PC-3 (cell line): ENCODE measurements at places on chromosomes 2 and 18. TPM values are rescaled to one million over a fixed set of nuclear protein-coding genes. Genes with fewer than 3 reads are reported as not detected.
A peak's percentile ranks its signal among the peaks of the same experiment; 100 is the strongest.

DNA sequence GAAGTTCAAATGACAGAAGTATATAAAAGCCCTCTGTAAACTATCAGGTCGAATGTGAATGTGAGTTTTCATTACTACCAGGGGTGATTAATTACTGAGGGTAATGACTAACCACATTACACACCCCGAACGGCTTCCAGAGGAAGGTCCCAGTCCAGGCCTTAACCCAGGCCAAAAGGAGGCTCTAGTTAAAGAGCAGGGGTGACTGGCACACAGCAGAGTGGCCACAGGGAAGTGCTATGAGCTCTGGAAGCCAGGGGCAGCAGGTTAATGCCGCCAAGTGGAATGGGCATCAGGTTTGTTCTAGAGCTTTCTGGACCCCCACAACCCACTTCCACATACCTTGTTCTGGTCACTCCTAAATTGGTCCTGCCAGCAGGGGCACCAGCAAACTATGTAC, 87.7 kb downstream of the BCL11A start:
- no peak for DNase-seq

DNA sequence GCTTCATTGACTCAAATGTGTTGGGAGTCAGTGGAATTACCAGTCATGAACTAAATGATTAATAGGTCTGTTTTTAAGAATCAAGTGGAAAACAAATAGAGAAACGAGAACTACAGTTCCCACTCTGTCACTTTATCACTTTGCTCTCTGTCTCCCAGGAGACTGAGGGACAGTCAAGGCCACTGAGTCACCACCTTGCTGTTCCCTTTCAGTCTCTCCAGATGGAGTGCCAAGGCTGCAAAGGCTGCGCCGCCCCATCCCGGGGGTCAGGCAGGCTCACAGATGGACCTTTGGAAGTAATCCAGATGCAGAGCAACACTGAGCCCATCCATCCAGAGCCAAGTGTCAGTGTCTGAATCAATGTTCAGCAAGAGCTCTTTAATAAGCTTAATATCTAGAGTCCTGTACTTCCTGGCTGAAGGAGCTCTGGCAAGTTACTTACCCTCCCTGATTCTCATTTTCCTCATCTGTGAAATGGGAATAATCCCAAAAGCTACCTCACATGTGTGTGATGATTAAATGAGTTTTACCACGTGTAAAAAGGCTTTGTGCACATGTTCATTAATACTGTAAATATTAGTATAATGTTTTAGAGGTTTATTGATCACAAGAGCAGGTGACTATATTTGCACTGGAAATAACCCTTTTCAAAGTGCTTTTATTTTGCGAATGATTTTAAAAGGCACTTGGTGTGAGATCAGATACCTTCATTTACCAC, 43.0 kb upstream of the EFEMP1 start:
- no peak for DNase-seq

- DNase-seq, result no peak
Observed at GRCh38 chr2:149034406-149034805, 4.1 kb upstream of the LYPD6B start.

- no peak for DNase-seq
Observed at GRCh38 chr2:134738141-134738870, 19.5 kb upstream of the TMEM163 start.

DNA sequence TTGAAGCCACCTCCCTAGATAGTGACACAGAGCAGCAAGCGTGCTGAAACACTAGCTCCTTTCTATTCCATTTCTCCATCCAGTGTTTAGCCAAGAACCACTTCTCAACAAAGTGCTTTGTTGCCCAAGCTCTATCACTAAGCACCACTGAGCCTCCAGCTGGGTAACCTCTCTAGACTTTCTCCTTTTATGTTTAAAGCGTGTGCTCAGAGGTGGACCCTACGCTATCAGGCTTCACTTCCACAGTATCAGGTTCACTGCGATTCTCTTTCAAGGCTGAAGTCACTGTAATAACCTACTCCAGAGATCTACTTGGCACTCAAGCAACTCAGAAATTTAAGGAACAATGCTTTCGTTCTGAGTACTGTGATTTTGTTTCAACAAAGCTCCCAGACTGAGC, 197.9 kb downstream of the LNPK start:
- no peak for DNase-seq

SIX2 gene
- 26.8 and 27.9 TPM in 2 replicates for total RNA-seq

DNA sequence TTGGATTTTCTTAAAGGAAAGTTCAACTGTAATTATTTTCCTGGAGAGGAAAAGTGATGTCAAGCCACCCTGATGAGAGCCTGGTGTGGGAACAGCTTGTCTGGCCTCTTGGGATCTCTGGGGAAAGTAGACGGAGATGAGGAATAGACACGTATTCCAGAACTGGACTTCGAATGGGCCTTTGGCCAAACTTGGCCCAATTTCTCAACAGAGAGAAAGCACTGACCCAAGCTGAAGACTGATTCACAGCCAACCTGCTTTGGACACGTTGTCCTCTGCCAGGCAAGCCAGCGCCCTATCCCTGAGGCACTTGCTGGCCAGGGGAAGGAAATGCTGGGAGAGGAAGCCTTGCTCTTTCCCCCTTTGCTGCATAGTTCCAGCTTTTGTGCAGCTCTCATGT, 70.8 kb upstream of the CTAGE1 start:
- DNase-seq, result no peak

DNA sequence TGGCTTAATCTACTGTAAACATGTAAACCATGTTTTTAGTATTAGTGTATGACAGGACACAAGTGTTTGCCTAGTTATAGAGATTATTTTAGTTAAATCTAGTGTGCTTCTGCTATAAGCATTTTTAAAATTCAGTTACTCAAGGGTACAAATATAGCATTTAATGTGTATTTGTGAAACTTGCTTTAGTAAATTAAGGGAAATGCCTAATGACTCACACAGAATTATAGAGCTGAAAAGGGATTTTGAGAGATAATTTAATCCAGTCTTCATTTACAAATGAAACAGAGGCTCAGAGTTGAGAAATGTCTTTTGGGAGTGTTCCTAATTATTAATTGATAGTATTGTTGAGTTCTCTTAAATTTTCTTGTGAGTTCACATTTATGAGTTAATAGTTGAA, 8.2 kb downstream of the ACTR3 start:
- no peak for DNase-seq

- DNase-seq, result no peak
Observed at GRCh38 chr2:30716123-30716900, 90.9 kb downstream of the CAPN13 start.

SCN3A gene
- 0.07 and 0.12 TPM in 2 replicates for total RNA-seq

DNA sequence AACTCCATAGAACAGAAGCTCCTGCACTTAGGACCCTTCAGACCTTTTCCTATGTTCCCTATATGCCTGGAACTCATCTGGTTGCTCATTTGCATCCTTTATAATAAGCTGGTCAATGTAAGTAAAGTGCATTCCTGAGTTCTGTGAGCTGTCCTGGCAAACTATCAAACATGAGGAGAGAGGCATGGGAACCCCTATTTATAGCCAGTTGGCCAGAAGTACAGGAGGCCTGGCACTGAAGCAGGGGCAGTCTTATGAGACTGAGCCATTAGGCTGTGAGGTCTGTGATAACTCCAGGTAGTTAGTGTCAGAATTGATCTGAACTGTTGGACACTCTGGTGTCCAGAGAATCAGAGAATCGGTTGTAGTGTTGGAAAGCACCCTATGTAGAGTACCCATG, 88.4 kb downstream of the EHD3 start:
- DNase-seq, result no peak

SLC5A7 gene
- 0.06 TPM in 1 of 2 replicates, not detected in the other for total RNA-seq

DNA sequence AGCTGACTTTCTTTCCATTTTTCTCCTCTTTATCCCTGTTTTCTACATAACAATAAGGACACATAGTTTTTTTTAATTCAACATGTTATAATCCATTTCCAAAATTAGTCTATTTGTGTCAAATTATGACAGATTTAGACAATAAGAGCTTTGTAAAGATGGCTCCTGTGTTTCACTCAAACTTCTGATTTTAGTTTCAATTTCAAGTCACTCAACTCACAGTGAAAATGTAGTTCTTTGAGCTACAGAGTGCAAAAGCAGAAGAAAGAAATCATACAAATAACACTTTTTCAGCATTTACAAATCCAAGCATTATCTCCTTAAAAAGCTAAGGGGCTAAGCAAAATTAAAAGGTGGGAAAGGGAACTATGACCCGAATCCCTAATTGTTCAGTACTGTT, 340.7 kb upstream of the TRIB2 start:
- no peak for DNase-seq

GRCh38 chr2:220628252-220628651, 943.9 kb downstream of the EPHA4 start:
- DNase-seq, result no peak

SKA1 gene
- total RNA-seq, result 11.6 and 17.2 TPM in 2 replicates

DNA sequence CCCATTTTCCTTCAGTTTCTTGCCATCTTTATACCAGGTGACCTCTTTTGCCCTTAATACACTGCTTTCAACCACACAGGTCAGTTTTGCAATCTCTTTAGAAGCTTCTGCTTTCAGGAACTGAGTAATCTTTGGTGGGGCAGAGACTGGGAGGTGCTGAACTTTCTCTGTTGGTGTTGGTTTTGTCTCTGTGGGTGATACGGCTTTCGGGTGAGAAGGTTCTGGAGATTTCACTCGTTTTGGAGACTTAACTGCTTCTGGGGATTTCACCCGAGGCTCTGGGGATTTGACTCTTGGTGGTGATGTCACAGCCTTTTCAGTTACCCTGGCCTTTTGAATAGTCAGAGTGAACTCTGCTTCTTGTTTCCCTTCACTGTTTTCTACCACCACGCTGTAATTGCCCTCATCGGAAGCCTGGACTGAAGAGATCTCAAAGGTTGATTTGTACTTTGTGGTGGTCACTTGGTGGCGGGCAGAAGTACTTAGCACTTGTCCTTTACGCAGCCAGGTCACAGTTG, 50.4 kb downstream of the PLEKHA3 start:
- no peak for DNase-seq

GRCh38 chr2:53356291-53356905, 411.2 kb upstream of the CHAC2 start:
- no peak for DNase-seq

CXCR2 gene
- total RNA-seq, result not detected in 2 replicates

LIPG gene
- 9.1 and 14.8 TPM in 2 replicates for total RNA-seq

- peak; percentile 31 for DNase-seq
Observed at GRCh38 chr2:54455131-54455562, 980 bp upstream of the SPTBN1 start.

- no peak for DNase-seq
Observed at GRCh38 chr2:159637240-159637639, 20.9 kb upstream of the BAZ2B start.

GRCh38 chr2:162989507-162989906, 150.9 kb upstream of the KCNH7 start:
- DNase-seq, result peak; percentile 17

DNA sequence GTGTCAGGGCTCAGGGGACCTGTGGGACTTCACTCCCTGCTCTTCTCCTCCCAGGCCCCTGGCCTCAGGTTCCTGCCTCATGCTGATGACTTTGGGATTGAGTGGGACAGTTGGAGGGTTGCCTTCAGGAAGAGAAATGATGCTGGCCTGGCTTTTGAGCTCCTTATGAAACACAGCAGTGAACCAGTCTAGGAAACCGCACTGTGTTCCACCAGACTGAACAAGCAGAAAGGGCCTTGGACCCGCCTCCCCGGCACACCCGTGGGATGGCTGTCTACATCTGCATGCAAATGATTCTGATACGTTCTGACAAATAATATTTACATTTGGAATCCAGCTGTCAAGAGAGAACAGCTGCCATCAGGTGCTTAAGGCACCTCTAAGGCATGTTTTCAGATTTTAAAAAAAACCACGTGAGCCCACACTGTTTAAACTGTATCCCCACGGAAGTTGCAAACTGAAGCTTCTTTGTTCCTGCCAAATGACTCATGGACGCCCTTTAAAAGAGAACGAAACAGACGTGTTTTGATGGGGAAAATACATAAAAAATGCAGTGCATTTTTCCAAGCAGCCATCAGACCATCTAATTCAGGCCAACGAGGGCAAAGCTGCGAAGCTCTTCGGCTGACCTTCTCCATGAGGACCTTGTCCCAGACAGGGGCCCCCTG, 27.6 kb upstream of the ASAP2 start:
- peak; percentile 92 for DNase-seq

FASTKD1 gene
- 21.1 and 27.0 TPM in 2 replicates for total RNA-seq

- no peak for DNase-seq
Observed at GRCh38 chr18:54215069-54215468, 9.4 kb downstream of the MBD2 start.

DNA sequence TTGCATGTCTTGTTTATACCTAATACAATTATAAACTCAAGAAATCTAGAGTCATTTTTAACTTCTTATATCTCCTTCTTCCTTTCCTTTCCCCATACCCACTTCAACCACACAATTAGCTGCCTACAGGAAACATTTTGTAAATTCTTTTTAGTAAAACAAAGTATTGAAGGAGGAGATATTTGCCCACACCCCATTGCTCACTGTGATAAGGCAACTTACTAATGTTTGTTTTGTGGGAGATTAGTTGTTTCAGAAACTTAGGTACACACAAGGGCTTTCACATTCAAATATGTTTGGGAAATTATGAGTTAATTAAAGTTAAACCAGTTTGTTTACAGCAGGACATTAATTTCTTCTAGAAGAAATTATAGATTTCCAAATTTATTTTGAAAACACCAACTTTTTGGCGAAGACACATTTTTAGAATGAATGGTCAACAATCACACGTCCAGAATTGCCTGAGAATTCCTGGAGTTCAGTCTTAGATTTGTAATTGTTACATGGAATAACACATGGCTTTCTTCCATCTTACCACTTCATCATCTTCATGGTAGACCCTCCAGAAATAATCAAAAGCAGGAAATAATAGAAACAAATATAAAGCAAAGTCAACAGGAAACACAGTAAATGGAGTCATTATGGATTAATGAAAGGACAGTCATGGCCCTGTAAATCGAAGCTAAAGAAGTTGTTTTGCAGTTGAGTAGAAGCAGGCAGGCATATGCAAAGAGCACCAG, 62.5 kb upstream of the RAB27B start:
- DNase-seq, result peak; percentile 76

- no peak for DNase-seq
Observed at GRCh38 chr2:203940039-203940438, 3.5 kb downstream of the ICOS start.

- DNase-seq, result no peak
Observed at GRCh38 chr2:119311371-119311770, 55.3 kb downstream of the C2orf76 start.

- no peak for DNase-seq
Observed at GRCh38 chr18:31746396-31746795, 14.3 kb downstream of the SLC25A52 start.

PCARE gene
- total RNA-seq, result not detected in 2 replicates

DNA sequence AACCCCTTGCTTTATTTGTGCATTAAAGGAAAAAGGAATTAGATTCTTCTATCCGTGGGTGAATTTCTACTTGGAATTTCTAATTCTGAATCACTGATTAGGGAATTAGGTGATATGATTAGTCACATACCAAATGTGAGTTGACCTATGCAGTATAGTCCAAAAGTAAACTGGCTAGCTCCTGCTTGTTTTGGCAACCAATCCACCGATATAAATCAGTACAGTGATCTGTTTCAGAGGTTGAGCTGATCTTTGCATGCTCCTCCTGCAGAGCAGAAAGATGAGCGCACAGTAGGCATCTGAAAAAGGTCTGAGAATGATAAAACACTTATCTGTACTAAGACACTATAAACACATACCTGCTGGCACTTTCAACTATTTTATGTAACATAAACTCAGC, 86.6 kb downstream of the LRP1B start:
- peak; percentile 18 for DNase-seq

OR6B2 gene
- total RNA-seq, result not detected in 2 replicates

GRCh38 chr2:119156105-119156890, 2.3 kb downstream of the C1QL2 start:
- no peak for DNase-seq

- no peak for DNase-seq
Observed at GRCh38 chr2:112985090-112985489, 7.3 kb downstream of the IL36G start.
